ENCODE measurements at places on chromosomes 1 and 21. TPM values are rescaled to one million over a fixed set of nuclear protein-coding genes. Genes with fewer than 3 reads are reported as not detected.
A peak's percentile ranks its signal among the peaks of the same experiment; 100 is the strongest.

GRCh38 chr1:46616277-46617107, at the start of gene MOB3C:
Gene MOB3C (minus strand): TSS chr1:46616811. CDS start chr1:46613321, 3,490 bp downstream.
- peak within 1 kb of the TSS; percentile 74 for H3K4me3 ChIP-seq
- no peaks in the 10 kb centered on the region for H3K27me3 ChIP-seq
- DNase-seq, result peak; percentile 91
- peak within 1 kb of the TSS; percentile 88 for H3K27ac ChIP-seq

DNA sequence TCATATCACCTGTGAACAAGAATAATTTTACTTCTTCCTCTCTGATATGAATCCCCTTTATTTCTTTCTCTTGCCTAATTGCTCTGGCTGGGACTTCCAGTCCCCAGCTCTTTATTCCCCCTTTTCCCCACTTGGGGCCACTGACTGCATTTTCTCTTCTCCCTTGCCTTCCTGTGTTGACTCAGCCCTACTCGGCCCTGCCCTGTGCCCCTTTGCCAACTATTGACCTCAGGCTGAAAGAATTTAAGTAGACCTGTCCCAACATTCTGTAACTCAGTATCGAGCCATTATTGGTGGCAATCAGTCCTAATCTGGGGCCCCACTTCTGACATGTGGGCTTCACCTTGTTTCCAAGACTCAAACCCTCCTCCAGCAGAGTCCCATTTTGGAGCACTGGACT, 60.6 kb upstream of the STUM start:
- no peaks in the 10 kb centered on the region for H3K4me1 ChIP-seq
- no peaks in the 10 kb centered on the region for H3K27me3 ChIP-seq
- no peak for DNase-seq
- no peaks in the 10 kb centered on the region for H3K36me3 ChIP-seq

- no peak overlapping the region for H3K27ac ChIP-seq
- no peak for DNase-seq
- H3K4me1 ChIP-seq, result peaks cover 9% of the 10 kb centered on the region
These were observed 50.2 kb downstream of the LPAR3 start for GRCh38 chr1:84842748-84843231.

DNA sequence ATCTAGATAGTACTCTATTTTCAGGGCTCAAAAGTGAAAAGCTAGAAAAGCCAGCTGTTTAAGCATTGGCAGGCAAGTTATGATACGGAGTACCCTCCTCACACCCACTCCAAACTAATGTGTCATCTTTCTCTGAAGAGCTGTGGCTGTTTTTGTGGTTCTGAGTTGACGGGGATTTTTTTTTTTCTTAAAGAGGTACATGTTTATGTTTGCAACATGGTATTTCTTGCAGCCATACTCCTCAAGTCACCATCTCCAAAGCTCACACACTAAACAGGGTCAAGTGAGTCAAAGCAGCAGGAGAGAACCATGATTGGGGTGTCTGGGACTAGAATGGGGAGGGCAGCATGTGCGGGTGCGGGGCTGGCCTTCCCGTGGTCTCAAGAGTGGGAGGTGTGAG, 347.2 kb downstream of the DISC1 start:
- DNase-seq, result no peak
- no peaks in the 10 kb centered on the region for H3K4me1 ChIP-seq
- no peak overlapping the region for H3K27ac ChIP-seq
- H3K27me3 ChIP-seq, result no peaks in the 10 kb centered on the region

- H3K27ac ChIP-seq, result no peak overlapping the region
- H3K36me3 ChIP-seq, result no peaks in the 10 kb centered on the region
- no peaks in the 10 kb centered on the region for H3K27me3 ChIP-seq
- no peak overlapping the region for H3K4me3 ChIP-seq
- DNase-seq, result no peak
These were observed 133.2 kb downstream of the KCNJ6 start for GRCh38 chr21:37783016-37783415.

GRCh38 chr1:234713859-234714258, 103.9 kb upstream of the IRF2BP2 start:
- peaks cover 29% of the 10 kb centered on the region for H3K4me1 ChIP-seq
- no peak for DNase-seq
- no peaks in the 10 kb centered on the region for H3K36me3 ChIP-seq
- no peaks in the 10 kb centered on the region for H3K27me3 ChIP-seq
- H3K4me3 ChIP-seq, result no peak overlapping the region
- no peak overlapping the region for H3K27ac ChIP-seq

DNA sequence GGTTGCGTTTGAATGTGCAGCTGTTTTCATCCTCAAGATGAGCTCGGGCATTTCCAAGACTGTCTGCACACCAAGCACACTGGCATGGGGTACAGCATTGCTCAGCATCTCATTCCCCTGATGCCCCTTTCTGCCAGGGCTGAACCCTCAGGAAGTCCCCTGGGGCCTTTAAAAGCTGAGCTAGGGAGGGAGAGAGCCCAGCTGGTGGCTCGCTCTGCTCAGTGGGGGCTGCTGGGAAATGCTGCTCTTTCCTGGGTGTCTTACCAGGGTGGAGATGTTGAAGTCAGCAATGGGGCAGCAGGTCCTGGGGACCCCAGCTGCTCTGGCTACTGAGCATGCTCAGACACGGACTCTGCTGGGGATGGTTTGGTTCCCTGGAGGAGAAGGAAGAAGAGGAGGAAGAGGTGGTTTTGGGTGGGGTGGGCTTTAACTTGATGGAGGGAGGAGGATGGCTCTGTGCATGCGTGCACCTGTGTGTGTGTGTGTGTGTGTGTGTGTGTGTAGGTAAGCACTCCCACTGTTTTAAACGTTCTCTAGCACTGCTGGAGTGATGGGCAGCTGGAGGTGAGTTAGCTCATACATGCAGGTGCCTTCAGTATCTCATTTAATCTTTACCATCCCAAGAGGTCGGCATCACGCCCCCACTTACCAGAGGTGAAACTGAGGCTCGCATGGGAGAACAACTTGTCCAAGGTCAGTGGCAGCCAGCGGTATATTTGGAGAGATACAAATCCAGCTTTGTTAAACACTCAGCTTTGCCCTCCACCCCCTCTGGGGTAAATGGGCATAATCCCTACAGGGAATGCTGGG, 40.9 kb downstream of the ACTL8 start:
- H3K27ac ChIP-seq, result no peak overlapping the region
- H3K4me1 ChIP-seq, result no peaks in the 10 kb centered on the region
- H3K4me3 ChIP-seq, result no peak overlapping the region
- H3K36me3 ChIP-seq, result no peaks in the 10 kb centered on the region
- peaks cover 19% of the 10 kb centered on the region for H3K27me3 ChIP-seq
- DNase-seq, result no peak

DNA sequence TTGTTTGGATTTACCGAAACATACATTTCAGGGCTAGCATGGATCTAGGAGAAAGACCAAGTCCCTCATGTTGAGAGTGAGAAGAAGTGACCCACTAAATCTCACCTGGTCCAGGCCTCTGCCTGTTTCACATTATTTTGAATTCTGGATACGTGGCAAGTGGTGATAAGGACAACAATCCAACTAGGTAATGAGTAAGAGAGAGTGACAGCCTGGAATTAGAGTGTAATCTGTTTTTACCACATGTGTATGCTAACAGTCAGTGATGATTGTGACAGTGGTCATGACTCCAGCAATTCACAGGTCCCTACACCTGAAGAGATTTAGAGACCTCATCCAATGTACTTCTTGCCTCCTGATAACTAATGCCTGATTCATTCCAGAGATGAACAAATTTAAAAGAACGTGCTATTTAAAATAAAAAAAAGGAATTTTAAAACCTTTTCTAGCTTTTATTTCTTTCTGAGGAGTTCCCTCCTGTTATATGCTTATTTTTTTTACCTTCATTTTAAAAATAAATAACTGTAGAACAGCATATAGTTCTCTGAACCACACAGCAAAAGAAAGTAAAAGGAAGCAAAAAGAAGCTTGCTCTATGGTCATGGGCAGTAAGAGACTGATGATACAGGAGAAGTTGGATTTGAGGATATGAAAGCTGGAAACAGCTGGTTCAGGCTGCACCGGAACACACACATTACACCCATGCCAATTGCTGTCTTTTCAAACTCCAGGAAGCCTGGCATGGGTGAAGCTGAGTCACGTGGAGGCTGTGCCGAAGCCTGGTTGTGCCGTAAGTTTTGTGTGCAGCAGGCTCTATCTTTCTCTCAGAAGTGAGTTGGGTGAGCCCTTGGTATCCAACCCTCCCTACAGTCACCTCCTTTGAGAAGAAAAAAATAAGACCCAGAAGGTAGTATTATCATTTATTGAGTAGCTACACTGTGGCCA, 14.7 kb downstream of the C1orf116 start:
- no peak overlapping the region for H3K27ac ChIP-seq
- DNase-seq, result no peak
- peaks cover 8% of the 10 kb centered on the region for H3K4me1 ChIP-seq
- H3K27me3 ChIP-seq, result no peaks in the 10 kb centered on the region

The CFHR4 gene
- total RNA-seq, result not detected
